Vagina (tissue), 2 donors: ENCODE measurements at places on chromosomes 16 and 17.

DNA sequence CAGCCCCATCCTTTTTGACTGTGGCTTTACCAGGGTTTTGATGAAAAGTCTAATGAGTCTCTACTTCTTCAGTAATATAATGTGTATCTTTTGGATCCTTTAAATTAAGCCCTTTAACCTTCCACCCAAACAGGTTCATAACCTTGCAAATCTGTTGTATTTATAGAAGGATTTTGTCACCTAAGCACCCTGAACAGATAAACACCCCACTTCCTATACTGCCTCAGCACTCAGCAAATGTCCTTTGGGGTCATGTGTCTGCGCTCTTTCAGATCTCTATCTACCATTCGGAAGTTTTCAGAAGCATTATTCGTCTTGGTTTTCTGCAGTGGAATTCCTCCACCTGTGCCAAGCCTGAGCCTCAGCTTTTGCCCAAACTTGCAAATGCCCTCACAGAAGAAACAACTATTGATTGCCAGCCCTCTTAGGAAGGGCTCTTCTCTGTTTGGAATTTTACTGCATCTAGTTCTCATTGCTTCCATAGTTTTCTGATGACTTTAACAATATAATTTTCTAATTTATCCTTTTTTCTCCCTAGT, 214.8 kb upstream of the KCNJ16 start:
- DNase-seq = no peak

DNA sequence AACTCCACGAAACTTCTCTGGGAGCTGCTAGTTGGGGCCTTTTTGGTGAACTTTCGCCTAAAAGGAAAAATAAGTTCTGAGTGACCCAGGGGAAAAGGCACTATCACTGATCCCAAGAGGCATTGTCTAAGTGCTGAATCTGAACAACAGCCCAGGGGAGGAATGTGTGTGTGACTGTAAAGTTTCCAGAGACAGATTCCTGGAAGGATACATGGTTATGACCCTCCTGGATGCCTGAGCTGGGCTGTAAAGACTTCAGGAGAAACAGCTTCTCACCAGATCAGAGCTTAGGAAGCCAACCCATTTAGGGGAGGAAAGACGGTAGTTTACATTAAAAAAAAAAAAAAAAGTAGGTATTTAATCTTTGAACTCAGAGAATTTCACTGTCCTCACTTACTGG, 20.2 kb downstream of the HIGD1B start:
- no peak for DNase-seq

DNA sequence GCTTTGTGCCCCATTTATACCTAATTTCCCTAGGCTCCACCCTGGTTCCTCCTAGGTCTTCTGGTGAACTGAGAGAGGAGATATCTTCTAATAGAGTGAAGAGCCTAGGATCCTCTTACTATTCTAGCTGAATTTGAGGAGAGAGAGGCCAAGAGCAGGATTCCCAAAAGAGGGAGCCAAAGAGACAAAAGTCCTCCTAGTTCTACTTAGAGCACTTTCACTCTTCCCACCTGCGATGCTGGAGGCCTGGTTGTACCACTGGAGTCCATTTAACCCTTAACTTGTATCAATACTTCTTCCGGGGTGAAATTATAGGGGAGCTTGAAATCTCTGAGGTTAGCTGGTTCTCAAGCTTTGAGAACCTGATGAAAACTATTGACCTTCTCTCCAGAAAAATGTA, 3.4 kb upstream of the SSH2 start:
- DNase-seq = no peak

DNA sequence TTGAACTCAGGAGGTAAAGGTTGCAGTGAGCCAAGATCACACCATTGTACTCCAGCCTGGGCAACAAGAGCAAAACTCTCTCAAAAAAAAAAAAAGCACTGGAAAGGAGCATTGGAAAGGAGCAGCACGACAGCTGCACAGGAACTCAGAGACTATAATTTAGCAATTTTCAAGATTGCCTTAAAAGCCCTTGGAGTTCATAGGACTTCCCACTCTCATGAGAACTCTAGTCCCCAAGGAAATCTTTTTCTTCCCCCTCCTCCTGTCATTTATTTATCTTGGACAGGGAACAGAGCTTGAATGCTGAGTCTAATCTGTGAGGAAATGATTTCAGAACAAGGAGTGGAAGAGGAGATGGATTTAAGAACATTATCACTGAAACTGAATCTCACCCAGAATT, 69.0 kb downstream of the PLXDC1 start:
- DNase-seq = no peak

- DNase-seq = no peak
Measured at GRCh38 chr17:76920364-76921139, 52.3 kb downstream of the MGAT5B start.
